ENCODE measurements at places on chromosomes 16 and 17.

- DNase-seq: no peak
Observed at GRCh38 chr17:66450008-66450851, 147.8 kb downstream of the PRKCA start.

DNA sequence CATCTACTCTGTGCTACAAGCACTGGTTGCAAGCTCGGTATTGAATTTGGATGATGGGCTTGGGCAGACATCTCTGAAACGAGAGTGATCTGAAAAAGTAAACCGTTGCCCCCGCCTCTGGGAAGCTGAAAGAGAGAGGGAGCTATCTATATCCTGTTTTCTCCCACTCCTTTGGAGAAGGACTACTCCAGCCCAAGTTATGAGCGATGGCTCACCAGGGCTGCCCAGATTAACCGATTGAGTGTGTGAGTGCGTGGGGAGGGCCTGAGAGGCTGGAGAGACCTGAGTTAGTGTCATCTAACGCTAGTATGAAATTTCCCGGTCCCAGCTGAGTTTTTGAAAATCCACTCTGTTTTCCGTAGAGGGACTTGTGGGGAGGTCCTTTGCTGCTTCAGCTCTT lies 11.5 kb downstream of the MGAT5B start:
- no peak for DNase-seq

- peak; percentile 63 for DNase-seq
Observed at GRCh38 chr16:53061701-53062159, 6.9 kb downstream of the CHD9 start.

- DNase-seq: no peak
Observed at GRCh38 chr17:14214271-14214670, 22.4 kb downstream of the CDRT15 start.

Data from CD4-positive, alpha-beta T cell treated with Interleukin-4 for 1 hour (primary cell).